Glomerular endothelial cell (primary cell): ENCODE measurements at places on chromosomes 5 and 9. TPM values are rescaled to one million over a fixed set of nuclear protein-coding genes. Genes with fewer than 3 reads are reported as not detected.

GRCh38 chr5:96856371-96856770, 19.9 kb upstream of the ERAP2 start:
- no peak for DNase-seq

DNA sequence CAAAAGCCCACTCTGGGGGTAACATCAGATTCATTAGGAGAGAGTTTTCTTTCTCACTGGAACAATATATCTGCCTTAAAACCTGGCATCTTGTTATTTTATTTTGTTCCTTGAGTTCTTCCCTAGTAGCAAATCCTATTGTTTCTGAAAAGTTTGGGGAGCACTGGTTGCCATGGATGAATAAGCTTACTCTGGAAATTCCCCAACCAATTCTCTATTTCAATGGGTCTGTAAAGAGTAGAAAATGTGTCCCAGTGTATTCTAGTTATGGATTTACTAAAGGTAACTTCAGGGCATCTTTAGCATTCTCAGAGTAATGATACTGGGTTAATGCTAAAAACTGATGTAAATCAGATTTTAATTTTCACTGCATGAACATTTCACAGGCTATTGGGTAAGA, 94.2 kb upstream of the S1PR3 start:
- DNase-seq = no peak

NME5 gene
- 1.4 and 5.8 TPM in 2 replicates for total RNA-seq

- no peak for DNase-seq
These were observed 25.9 kb upstream of the MSANTD3 start for GRCh38 chr9:100401042-100401441.

DNA sequence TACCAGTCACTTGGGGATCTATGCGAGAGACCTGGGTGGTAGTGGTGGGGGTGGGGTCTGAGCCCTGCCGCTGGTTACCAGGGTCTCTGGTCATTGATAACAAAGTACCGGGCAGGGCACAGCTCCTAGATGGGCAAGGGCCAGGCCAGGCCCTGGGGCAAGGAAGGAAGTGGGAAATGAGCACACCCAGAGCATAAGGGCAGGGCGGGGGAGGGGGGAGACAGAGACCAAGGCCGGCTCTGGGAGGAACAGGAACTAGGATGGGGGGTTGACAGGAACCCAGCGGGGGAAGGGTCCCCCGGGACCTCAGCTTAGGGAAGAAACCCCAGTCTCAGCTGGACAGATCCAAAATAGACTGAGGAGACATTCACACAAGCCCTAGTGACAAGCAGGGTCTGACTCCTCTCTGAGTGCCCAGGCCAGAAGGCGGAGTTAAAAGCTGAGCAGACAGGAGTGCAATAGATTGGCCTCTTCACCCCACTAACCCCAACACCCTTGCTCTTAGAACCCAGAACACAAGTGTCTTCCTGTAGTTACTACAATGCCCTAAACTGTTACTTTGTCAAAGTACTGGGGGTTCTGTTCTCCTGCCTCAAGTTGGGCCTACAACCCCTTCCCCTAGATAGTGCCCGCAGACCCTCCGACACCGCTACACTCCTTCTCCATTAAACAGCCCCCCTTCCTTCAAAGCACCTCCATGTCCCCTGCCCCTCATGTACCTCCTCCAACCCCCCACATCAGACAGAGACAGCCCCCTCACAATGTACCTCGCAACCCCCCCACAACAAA, 628 bp downstream of the ATOSB start:
- no peak for DNase-seq

GRCh38 chr5:128825826-128826225, 139.5 kb upstream of the SLC27A6 start:
- DNase-seq = no peak

RNF145 gene
- total RNA-seq = 41.8 and 86.6 TPM in 2 replicates

DNA sequence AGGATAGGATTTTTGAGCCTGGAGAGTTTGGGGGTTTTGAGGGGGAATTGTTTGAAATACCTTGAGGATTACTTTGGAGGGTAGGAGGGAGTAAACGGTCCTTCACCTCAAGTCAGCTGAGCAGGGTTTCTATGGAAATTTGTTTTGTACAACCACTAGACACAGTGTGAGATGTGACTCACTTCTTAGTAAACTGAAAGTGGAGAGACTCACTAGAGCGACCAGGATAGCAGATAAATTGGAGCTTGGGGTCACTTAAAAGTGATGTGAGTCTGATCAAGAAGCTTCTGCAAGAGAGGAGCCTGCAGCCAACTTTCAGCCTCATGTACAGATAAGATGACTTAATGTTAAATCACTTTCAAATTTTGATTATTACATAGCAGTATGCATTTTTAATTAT, 1945.9 kb upstream of the NUDT12 start:
- no peak for DNase-seq

GRCh38 chr5:90878081-90878480, 319.5 kb downstream of the ADGRV1 start:
- peak; percentile 83 for DNase-seq

DNA sequence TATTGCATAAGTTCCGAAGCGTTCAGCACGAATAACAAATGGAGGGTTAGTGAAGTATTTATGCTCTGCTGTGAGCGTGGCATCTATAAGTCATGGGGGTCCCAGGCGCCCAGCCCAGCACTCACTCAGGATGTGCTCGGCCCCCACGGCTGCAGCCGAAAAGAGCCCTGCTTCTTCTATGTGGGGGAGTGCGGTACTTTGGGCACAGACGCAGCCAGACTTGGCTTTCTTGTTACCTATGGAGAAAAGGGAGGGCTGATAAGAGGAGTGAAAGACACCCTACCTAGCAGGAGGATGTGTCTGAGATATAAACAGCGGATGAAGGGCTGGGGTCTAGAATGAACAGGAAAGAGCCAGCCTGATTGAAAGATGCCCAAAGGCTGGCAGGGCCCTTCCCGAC, 51.4 kb downstream of the MRPL36 start:
- DNase-seq = no peak

SLC46A2 gene
- not detected in 2 replicates for total RNA-seq

TMEM215 gene
- not detected in 2 replicates for total RNA-seq

GRCh38 chr9:73081979-73082657, 69.5 kb upstream of the ANXA1 start:
- peak; percentile 74 for DNase-seq

DNA sequence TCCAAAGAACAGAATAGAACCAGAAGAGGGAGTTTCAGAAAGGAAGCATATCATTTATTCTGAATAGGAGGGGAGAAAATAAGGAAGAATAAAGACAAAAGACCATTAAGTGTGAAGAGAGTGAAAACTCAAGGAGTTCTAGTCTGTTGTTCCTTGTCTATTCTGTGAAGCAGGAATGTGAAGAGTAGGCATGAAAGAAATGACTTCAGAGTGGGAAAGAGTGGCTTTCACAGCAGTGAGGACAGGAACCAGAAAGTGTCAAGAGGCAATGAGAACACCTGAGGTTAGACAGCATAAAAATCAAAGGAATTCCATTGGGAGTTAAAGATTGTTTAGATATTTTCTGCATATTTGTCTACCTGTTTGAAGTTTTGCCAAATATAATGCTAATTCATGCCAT, 768.8 kb upstream of the GRAMD2B start:
- no peak for DNase-seq

- DNase-seq = no peak
These were observed 559.5 kb upstream of the WWC1 start for GRCh38 chr5:167731951-167732350.

DNA sequence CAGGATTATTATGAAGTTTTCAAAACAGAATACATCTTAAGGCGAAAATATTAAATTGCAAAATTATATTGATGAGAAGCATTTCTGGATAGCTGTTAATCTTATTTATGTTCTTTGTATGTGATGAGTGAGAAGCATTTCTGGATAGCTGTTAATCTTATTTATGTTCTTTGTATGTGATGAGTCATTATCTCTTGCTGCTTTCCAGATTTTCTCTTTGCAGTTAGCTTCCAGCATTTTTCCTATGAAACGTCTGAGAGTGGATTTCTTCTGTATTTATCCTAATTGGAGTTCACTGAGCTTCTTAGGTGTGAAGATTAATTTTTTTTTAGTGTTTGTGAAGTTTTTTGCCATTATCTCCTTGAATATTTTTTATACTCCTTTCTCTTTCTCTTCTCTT, 8.2 kb downstream of the TMEM232 start:
- no peak for DNase-seq

GPR151 gene
- total RNA-seq = not detected in 2 replicates

DNA sequence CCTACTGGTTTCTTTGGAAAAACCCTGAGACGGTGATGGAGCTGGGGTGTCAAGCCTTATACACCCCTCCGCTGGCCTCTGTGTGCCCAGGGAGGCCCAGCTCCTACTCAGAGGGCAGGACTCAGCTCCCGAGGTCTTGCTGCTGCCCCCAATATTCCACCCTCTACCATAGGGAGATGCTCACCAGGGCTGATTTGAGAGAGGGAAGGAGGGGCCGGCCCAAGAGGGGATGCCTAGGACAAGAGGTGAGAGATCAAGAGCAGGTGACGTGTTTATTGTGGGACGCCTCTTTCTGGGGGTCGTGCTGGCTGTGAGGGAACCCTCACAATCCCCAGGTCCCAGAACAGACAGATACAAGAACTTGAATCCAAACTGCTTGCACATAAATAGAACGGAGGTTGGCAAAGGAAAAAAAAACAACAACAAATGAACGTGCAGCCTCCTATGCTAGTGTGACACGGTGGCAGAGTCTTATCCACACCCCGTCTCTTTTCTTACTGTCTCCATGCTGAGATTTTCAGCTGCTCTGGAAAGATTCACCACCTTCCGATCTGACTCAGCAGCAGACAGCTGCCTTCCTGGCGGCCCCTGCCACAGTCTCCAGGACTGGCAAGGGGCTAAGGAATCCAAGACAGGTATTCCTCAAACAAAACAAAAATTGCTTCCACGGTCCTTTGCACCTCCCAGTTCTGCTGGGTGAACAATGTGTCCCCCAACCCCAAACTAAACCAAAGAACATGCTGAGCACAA, 22.3 kb downstream of the FABP6 start:
- no peak for DNase-seq

GRCh38 chr5:149383399-149383798, 4.3 kb upstream of the IL17B start:
- no peak for DNase-seq

DNA sequence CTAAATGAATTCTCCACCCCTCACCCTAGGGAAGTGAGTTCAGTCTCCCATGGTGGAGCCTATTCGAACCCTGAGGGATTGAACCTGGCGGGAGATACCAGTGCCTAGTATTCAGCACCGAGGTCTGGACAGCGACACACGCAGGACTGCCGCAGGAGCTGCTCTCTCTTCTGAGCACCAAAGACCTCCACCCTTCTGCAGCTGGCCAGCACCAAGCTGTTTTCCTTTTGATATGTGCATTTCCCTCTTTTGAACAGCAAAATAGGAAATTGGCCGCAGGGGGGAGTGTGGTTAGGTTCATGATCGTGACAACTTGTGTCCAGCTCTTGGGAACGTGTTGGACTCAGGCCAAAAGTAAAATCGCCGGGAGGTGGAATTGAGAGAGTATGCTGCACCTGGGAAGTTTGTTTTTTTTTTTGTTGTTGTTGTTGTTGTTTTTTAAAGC, 1.2 kb upstream of the PCSK1 start:
- peak; percentile 54 for DNase-seq

CSF1R gene
- 0.10 TPM in 1 of 2 replicates, not detected in the other for total RNA-seq

GRCh38 chr5:122478741-122479442, 166.9 kb downstream of the SNCAIP start:
- DNase-seq = no peak

GBGT1 gene
- total RNA-seq = 4.3 and 6.6 TPM in 2 replicates

- no peak for DNase-seq
These were observed 10.9 kb downstream of the CNTRL start for GRCh38 chr9:121085661-121086060.

DNA sequence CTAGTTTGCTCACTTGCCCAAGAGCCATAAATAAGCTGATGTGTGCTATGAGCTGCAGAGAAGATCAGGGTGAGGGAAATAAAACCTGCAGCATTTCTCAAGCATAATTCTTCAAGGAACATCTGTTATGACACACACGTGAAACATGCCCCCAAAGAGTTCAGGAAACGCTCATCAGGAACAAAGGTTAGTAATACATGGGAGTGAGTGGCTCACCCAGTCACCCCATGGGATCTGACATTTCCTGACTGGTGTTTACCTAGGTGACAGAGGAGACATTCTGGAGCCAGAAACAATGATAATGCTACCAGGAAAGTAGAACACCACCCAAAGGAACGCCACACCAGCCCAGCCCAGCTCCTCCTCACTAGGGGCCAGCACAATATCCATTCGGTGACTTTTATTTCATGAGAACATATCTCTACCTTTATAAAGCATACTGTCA, 66.0 kb downstream of the FRMD3 start:
- DNase-seq = peak; percentile 22

SLC28A3 gene
- under 0.01 TPM in 2 replicates for total RNA-seq
